ENCODE measurements at places on chromosomes 13 and 19.

- no peak for DNase-seq
Measured at GRCh38 chr19:39582891-39583625, 19.3 kb upstream of the LGALS13 start.

GRCh38 chr13:23518231-23518630 is 52.0 kb upstream of the TNFRSF19 start:
- no peak for DNase-seq

DNA sequence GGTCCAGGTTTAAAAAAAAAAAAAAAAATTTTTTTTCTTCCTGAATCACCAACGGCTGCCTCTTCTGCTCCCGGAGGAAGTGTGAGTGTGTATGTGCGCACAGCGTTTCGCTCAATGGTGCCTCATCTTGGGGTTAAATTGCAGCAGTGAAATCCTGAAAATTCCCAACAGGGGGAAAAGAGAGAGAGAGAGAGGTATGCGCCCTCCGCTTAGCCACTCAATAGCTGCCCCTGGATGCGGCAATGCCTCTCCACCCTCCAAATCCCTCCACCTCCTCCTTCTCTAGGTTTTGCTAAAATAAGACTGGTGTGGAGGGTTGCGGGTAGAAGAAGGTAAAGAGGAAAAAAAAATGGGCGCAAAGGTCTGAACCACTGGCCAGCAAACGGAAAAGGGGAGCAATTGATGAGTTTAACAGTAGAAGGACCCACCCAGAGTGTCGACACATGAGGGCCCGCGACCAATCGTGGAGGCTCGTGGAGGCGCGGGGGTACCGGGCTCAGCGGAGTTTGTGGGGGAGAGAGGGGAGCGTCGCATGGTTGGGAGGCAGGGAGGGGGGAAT is 853 bp upstream of the CACNA1A start:
- peak; percentile 69 for DNase-seq

DNA sequence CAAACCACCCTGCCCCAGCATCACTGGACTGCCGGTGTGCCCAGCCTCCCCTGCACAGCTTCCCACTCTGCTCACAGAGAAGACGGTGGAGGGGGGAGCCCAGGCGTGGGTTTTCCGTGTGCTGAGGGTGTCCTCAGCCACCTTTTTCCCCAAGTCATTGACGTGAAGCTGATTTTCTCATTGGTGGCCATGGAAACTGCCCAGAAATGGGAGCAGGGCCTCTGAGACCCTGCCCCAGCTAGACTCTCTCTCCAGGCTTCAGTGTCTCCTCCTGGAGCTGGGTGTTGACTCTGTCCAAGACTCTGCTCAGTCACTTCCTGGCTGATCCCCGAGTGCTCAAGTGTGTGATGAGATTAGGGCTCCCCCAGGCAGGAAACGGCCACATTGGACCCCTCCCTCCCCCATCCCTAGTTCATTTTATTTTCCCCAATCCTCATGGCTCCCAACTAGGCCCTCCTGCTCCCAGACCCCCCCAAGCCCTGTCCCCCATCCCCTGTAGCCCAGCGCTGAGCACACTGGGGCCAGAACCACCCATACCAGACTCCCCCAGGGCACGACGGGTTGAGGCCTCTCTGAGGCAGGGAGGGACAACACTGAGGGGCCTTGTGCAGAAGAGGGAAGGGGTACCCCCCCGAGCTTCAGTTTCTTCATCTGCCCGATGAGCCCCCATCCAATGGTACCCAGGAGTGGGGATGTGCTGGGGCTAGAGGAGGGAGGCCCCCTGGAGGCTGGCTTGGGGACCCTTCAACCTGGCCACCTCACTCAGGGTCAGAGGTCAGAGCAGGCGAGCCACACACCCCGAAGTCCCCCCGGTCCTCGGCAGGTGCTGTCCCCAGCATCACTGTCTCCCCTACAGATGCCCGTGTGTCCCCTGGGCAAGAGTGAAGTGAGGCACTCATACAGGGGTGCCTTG is 1.2 kb upstream of the F2RL3 start:
- no peak for DNase-seq

- no peak for DNase-seq
Measured at GRCh38 chr19:39842693-39843435, 3.3 kb downstream of the FBL start.

GRCh38 chr13:37534676-37535075 is 63.9 kb downstream of the POSTN start:
- DNase-seq = no peak

- DNase-seq = no peak
Measured at GRCh38 chr13:106796280-106797047, 228.5 kb upstream of the ARGLU1 start.

GRCh38 chr19:48284896-48285295 is 15.0 kb downstream of the ZNF114 start:
- DNase-seq = no peak

DNA sequence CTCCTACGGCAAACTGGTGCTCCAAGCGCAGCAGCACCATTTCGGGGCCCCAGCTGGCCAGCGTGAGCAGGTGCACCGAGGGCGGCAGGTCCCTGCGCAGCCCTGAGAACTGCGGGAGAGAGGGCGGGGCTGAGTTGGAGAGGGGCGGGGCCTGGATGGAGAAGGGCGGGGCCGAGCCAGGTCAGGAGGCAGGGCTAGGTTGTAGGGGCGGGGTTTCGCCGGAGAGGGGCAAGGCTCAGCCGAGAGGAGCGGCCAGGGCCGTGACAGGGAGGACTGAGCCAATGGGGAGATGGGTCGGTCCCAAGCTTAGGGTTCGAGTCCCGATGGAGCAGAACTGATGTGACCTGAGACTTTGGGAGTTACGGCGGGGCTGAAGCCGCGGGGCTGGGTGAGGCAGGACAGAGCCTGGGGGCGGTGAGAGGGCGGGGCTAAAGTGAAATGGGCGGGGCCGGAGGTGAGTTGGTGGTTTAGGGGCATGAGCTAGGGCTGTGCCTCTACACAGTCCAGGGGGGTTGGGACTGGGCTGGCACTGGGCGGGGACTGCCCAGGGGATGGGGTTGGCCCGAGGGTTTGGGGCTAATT is 19.0 kb downstream of the MAN2B1 start:
- peak; percentile 56 for DNase-seq

DNA sequence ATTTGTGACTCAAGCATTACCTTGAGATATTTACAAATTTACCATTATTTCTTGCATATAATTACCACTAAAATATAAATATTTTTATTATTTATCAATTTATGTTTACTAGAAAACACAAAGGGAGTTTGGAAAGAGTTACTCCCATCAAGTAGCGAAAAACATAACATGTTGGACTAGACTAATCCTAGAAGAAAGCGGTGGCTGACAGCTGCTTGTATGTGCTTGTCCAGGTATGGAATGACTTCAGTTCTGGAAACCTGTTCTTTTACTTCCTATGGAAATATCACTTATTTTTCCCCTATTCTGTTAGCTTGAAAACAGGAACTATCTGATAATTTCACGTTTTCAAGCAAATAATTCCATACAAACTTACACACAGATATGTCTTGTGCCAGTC is 28.5 kb downstream of the SLITRK1 start:
- no peak for DNase-seq

GRCh38 chr19:51317376-51317775 is 5.9 kb downstream of the IGLON5 start:
- DNase-seq = no peak

DNA sequence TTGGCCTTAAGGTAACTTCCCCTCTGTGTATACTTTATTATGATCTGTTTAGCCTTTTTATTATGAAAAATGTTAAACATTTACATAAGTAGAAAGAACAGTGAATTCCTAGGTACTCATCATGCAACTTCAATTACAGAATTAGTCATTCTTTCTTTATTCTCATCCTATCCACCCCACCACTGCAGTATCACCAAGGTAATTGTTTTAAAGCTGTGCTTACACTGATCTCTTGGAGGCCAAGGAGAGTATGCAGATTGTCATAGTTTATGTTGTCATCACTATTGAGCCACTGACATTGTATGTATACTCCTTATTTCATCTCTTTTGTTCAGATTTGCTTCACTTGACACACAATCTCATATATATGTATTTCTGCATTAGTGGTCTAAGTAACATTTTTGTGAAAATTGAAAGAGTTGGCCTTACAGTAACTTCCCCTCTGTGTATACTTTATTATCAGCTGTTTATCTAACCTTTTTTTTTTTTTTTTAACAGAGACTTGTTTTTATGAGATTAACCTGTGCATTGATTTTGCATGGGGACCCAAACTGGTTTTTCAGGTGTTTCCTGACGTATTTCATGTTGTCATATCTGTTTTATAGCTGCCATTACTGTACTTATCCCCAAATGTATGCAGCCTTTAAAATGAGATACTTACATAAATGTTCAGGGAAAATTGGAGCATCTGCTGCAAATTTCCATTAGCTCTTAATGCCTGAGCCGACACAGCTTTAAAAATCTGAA is 4.5 kb downstream of the ZNF507 start:
- DNase-seq = no peak

DNA sequence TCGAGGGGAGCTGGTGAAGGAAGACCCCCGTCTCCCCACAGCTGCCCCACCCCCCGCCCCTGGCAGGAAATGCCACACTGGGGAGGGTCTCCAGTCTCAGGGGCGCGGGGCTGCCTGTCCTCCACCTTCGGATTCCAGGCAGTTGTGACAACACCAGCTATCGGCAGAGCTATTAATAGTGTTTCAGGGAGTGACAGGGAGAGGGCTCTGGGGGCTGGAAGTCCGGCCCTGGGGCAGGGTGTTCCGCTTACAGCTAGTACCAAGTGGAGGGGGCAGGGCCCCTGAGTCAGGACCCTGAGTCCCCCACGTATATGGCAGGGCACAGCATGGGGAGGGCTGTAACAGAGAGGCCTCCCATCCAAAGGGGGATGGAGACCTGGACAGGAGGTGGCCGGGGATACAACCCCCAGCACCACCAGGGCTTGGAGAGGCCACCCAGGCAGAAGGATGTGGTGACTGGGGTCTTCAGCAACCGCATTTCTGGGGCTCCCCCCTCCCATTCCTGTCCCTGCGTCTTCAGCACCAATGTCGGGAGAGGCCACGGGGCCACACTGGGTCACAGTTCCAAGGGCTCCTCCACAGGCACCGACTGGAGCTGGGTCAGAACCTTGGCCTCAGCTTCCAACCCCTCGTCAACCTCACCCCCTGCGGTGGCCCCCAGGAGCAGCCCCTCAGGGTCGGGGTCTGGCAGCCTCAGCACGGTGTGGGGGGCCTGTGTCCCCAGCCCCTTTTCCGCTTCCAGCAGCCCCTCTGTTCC is 3.9 kb downstream of the SIX5 start:
- no peak for DNase-seq
